ENCODE measurements at places on chromosomes 16 and 17.

GRCh38 chr17:83193336-83194185, 114.2 kb downstream of the METRNL start:
- DNase-seq, result no peak

GRCh38 chr16:85564277-85565051, 48.7 kb upstream of the GSE1 start:
- DNase-seq, result no peak

- DNase-seq, result no peak
Measured at GRCh38 chr17:33847900-33848299, 407.2 kb upstream of the CCL2 start.

DNA sequence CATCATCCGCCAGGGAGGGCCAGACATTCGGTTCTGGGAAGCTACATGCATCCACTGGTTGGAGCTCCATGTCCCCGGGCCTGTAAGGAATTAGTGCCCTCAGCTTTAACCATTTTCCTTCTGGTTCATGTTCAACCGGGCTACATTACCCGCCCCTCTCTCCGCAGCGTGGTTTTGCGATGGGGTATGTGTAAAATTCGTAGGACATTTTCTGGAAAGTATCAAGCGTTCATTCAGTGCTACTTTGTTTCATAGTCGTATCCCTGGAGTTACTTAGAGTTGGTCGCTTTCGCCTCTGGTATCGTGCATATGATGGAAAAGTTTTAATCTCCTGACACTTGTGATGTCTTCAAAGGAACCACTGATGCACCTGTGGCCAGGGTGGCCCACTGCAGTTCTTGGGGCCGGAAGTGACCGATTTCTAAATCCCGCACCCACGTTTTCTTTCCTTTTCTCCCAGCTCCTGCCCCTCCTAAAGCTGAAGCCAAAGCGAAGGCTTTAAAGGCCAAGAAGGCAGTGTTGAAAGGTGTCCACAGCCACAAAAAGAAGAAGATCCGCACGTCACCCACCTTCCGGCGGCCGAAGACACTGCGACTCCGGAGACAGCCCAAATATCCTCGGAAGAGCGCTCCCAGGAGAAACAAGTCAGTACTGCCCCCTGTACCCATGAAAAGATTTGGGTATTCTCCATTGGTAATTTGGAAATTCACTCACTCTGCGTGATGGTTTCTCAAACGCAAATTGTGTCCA, 637 bp downstream of the RPL23A start:
- no peak for DNase-seq

GRCh38 chr17:973053-973452, 6.5 kb downstream of the NXN start:
- no peak for DNase-seq

DNA sequence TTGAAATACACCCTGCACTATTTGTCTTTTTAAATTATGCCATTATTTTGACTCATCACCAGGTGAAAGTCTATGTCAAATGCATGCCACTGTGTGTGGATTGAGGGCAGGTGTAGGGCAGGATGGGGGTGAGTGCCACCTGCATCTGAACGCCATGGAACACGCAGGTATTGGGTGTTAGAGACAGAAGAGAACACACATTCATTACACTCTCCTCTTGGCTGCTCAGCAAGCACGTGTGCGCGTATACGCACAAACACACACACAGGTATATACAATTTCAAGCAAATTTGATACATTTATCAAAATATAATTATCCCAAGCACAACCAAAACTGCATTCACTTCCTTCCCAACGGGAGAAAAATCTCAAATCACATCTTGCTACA, 268.9 kb downstream of the NTN1 start:
- DNase-seq, result no peak

GRCh38 chr17:63035271-63035670, 69.2 kb downstream of the TANC2 start:
- no peak for DNase-seq

DNA sequence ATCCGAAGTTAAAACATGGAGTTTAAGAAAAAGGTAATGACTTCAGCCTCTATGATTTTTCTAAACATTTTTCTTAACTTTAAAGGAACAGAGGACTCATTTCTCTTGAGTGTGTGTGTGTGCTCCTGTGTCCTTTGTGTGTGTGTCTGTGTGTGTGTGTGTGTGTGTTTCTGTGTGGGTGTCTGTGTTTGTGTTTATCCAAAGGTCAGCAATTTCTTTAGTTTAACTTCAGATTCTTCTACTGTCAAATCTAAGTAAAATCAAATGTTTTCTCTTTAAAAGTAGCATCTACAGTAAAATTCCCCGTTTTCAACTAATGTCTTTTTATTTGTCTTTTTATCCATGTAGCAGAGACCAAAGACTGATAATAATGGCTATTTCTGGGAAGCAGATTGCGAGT, 31.8 kb downstream of the HSBP1 start:
- DNase-seq, result no peak

DNA sequence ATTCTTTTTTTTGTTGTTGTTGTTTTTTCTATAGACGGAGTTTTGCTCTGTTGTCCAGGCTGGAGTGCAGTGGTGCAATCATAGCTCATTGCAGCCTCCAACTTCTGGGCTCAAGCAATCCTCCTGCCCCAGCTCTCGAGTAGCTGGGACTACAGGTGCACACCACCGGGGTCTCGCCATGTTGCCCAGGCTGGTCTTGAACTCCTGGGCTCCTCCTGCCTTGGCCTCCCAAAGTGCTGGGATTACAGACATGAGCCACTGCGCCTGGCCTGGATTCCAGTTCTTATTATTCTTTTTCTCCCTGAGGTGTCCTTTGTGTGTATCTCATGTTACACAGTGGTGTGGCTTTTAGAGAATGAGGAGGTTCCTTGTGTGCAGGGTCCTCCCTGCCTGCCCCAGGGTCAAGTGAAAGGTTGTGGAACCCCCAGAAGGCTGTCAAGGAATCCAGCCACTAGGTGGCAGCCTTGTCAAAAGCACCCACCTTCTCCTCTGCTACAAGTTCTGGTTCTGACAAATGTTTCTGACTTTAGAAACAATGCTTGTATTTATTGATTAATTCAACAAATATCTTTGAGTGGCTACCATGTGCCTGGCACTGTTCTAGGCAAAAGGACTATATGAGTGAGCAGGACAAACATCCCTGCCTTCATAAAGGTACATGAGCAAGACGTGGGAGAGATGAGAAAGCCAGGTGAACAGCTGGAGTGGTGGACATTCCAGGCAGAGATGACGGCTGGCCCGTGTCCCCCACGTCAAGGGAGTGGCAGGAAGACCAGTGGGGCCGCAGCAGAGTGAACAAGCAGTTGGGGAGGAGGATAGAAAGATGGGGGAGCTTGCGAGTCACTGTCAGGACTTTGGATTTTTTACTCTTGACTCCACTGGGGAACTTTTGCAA, 112.4 kb downstream of the SPECC1 start:
- DNase-seq, result peak; percentile 25

GRCh38 chr16:47865337-47865855, 290.4 kb downstream of the ABCC12 start:
- no peak for DNase-seq

- no peak for DNase-seq
Measured at GRCh38 chr17:73272906-73273218, 11.2 kb upstream of the CPSF4L start.

- DNase-seq, result no peak
Measured at GRCh38 chr17:39981766-39982375, 1.3 kb downstream of the PSMD3 start.

GRCh38 chr17:40916366-40916765, 21.1 kb downstream of the KRT23 start:
- no peak for DNase-seq

DNA sequence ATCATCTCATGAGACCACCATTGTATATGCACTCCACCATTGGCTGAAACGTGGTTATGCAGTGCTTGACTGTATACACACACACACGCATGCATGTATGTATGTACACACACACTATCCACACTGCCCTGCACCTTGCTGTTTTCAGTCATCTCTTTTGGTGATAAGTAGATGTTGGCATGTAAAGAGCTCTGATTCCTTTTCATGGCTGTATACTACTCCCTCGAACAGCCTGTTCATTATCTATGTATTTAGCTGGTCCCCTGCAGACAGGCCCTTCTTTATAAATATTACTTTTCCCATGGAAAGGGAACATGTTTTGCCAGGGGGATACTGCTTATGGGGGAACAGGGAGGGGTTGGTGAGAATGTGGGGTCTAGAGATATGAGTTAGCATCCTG, 349.4 kb downstream of the FOXL1 start:
- no peak for DNase-seq

DNA sequence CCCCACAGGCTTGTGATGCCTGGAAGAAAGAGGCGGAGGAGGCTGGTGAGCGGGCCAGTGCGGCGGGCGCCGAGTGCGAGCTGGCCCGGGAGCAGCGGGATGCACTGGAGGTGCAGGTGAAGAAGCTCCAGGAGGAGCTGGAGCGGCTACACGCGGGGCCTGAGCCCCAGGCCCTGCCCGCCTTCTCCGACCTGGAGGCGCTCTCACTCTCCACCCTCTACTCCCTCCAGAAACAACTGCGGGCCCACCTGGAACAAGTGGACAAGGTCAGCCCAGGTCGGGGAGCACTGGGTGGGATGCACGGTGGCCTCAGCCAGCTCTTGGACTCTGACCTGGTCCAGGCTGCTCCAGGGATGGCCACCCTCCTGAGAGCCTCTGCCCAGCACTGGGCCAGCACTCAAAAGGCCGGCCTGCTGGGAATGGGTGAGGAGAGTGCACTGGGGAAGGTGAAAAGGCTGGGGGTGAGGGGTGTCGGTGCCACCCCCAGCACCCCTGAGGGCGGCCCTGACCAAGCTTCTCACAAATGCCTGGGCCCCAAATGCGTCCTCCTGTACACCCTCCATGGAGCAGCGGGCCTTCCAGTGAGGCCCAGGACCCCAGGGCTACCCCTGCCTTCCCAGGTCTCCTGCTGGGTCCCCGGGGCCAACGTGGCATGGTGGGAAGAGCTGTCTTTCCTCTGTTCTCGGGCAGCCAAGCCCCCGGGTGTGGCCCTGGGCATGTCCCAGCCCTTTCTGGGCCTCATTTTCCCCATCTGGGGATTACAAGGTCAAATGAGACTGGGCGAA, 20.8 kb downstream of the UNC13D start:
- no peak for DNase-seq

GRCh38 chr16:81263470-81264220, 25.2 kb downstream of the BCO1 start:
- no peak for DNase-seq

- DNase-seq, result no peak
Measured at GRCh38 chr17:34424814-34425491, 61.9 kb upstream of the CCL1 start.

GRCh38 chr17:75348386-75349012, 57.0 kb downstream of the GRB2 start:
- no peak for DNase-seq

DNA sequence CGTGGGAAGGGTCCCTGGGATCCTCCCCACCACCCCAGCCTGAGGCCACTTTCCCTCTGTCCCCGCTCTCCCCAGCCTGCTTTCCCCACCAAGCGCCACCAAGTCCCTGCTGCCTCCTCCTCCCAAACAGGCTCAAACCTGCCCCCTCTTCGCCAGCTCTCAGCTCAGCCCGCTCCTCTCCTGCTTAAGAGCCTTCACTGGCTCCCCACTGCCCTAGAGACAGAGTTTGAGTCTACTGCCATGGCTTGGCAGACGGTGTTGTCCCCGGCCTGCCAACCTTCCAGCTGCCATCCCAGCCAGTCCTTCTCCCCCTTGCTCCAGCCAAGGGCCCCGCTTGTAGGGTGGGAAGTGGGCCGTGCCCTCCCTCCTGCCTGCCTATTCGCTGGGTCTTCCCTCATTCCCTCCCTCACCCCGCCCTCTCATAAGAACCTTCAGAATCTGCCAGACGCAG, 11.1 kb downstream of the IL4R start:
- DNase-seq, result no peak

DNA sequence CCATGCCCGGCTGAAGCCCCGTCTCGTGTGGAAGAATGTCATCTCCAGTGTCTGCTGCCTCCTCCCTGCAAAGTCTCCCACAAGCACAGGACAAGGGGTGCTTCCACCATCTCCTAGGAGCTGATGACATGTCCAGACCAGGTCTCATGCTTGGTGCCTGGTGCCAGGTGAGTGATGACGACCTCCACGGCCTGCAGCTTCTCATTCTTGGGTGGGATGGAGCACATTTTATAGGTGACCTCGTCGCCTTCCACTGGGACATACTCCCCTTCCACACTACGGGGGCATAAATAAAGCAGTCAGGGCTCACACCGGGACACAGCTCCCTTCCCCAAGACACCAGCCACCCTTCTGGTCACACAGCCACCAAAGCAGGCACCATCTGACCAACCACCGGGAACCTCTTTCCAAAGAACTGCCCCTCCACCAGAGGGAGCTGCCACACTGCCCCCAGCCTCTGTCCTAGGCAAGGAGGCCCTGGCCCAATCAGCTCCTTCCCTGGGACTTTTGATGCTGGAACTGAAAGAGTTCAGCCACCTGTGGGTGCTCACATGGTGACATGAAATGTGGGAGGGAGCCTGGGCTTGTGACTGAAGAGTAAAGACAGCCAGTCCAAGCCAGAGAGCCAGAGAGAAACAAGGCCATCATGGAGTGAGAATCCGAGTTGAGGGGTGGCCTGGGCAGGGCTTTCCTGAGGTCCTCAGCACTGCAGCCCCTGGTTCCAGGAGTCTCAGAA, 13.6 kb downstream of the CARHSP1 start:
- no peak for DNase-seq

GRCh38 chr17:74491626-74492025, 25.2 kb downstream of the CD300A start:
- no peak for DNase-seq

GRCh38 chr17:39929646-39930407, 2.3 kb downstream of the LRRC3C start:
- DNase-seq, result peak; percentile 45

- peak; percentile 19 for DNase-seq
Measured at GRCh38 chr17:33209671-33210070, 83.4 kb downstream of the ASIC2 start.

GRCh38 chr17:31660684-31661083, 198.4 kb downstream of the COPRS start:
- DNase-seq, result no peak

- no peak for DNase-seq
Measured at GRCh38 chr16:67965668-67966548, 2.5 kb downstream of the SLC12A4 start.

DNA sequence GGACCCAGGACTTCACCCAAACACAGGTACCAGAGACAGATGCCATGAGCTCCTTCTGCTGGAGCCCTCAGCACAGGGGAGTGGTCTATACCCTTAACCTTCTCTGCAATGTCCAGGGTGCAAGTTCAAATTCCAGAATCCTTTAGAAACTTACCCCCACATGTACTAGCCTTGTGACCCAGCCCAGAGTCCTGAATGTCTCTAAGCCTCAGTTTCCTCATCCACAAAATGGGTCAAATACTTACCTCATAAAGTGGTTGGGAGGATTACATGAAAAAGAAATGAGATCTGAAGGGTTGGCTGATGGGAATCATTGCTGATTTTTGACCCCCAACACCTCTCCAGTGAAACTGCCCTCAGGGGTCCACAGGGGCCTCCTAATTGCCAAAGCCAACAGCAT, 21.7 kb downstream of the COTL1 start:
- no peak for DNase-seq

GRCh38 chr16:11744075-11744470, 1.4 kb upstream of the TXNDC11 start:
- DNase-seq, result no peak

GRCh38 chr17:8664456-8665126, 34.1 kb upstream of the MYH10 start:
- DNase-seq, result no peak
